ENCODE measurements at places on chromosomes 3 and 15.
A peak's percentile ranks its signal among the peaks of the same experiment; 100 is the strongest.

- no peak for DNase-seq
Observed at GRCh38 chr3:141440942-141441341, 45.9 kb upstream of the RASA2 start.

DNA sequence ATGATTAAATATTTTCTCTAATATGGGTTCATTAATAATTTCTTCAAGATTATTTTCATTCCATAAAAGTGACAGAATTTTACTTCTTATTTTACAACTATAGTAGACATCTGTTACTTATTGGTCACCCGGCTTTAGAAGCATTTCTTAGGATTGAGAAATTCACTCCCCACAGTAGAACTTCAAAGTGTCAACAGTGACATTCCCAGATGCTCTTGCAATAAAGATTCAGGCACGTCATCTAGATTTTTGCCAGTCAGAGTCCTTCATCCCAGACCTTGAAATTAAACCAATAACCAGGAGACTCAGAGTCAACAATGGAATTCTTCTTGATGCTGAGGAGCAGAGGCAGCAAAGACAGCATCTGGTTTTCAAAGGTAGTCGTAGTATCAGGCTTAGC, 190.8 kb downstream of the VGLL3 start:
- no peak for DNase-seq

- DNase-seq: no peak
Observed at GRCh38 chr15:27490867-27491595, 520.0 kb downstream of the GABRG3 start.

DNA sequence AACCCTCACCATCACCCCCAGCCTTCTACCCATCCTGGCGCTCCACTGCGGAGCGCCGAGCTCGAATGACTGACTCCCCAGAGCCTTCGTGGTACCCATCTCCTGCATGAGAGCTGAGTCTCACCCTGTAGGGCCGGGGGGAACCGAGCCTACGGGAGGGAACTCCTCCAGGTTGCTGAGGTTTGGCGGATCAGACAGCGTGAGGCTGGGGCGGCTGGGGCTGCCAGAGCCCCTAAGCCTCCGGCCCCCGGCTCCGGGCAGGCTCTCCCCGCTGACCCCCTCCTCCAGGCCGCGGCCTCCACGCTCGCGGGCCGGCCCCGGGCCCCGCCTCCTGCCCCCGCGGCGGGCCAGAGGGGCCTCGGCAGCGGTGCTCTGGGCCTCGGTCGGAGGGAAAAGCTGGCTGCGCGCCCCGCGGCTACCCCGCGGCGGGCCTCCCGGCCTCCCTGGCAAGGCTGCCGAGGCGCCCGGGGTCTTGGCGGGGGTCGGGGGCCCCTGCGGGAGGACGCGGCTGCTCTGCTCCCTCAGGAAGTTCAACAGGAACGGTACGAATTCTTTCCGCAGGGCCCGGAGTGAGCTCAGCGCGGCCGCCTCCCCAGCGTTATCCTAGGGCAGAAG, 643 bp downstream of the CDAN1 start:
- no peak for DNase-seq

DNA sequence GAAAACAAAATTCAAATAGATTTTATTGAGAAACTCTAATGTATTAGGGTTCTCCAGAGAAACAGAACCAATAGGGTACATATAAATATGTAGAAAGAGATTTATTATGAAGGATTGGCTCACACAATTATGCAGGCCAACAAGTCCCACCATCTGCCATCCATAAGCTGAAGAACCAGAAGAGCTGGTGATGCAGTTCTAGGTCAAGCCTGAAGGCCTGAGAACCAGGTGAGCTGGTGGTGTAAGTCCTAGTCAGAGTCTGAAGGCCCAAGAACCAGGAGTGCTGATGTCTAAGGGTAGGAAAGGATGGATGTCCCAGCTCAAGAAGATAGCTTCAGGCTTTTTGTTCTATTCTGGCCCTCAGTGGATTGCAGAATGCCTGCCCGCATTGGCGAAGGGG, 2.6 kb upstream of the NFKBIZ start:
- DNase-seq: no peak

DNA sequence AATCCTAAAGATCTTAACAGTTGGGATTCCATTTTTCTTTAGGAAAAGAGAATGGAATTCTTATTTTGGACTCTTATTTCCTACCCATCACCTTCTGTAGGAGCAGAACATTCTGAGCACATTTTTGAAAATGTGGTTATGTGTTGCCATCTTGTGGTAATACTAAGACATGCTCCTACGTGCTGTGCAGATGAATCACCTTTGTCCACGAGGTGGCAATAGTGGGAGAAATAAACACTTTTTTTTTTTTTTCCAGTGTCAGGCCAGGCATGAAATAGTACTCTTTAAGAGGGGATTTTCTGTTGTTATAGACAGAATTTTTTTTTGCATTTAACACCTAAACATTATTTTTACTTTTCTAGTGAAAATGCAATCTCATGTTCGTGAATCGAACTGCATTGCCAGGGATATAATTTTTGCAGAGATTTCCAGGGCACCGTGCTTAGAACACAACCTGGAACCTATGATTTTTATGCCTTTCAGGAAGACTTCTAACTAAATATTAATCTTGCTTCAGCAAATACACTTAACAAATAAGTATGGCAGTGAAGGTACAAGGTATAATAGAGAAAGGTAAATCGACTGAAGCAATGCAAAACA, 196.6 kb downstream of the GAP43 start:
- peak; percentile 85 for DNase-seq

DNA sequence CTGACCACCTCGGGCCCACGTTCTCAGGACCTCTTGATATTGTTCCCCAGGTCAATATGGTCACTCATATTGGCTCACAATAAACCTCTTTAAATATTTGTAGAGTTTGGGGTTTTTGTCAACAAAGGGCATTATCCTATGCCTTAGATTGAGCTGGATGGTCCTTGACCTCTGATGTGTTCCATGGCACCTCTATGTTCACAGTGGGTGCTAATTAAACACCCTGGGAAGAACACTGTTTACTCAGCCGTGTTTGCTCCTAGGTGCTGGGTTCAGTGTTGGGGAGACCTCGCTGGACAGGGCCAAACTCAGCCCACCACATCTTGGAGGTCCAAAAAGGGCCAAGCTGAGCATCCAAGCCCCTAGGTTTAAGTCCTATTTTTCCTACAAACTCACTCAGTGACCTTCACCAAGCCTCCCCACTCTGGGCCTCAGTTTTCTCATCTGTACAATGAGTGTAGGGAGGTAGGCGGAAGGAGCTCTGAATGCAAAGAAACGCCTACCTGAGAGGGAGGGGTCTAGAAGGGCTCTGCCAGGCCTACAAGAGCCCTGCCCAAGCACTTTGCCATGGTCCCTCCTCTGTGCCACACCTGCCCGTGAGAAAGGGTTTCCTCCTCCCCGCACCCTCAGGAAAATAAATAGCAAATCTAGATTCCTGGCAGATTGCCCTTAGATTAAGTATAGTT, 7.2 kb downstream of the FAM174B start:
- DNase-seq: no peak
